ENCODE measurements at places on chromosomes 12 and 14.

DNA sequence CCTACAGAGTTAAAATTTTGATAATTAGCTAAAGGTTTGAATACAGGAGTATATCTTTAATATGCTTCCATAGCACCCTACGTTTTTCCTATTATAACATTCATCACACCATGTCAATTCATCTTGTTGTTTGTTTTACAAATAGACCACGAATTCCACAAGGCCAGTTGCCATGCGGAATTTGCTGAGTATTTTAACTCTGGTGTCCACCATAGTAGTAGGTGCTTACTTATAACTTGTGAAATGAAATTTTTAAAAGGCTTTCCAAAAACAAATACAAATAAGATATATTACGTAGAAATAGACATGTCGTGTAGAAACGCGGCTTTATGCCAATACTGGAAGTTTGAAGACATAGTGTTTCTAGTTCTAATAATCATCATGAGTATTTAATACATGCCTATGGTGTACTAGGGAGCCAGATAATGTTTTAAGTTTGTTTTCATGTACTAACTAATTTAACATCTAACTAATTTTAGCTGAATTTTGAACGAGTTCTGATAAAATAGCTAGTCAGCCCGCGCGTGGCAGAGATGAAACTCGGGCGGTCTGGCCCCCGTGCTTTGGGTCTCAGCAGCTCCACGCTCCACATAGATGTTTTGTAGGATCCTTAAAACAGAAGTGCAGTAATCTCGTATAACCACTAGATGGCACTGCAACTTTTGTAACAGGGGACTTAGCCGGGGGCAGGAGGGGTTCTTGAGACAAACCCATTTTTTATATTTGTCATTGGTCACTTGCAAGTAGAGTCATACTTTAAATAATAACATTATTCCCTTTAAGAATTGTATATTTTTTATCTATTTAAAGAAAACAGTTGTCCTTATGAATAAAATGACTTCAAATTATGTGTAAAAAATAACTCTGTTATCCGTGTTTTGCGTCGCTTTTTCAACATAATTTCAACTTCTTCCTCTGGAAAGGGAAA is 10.2 kb downstream of the CD69 start:
- no peak for DNase-seq

DNA sequence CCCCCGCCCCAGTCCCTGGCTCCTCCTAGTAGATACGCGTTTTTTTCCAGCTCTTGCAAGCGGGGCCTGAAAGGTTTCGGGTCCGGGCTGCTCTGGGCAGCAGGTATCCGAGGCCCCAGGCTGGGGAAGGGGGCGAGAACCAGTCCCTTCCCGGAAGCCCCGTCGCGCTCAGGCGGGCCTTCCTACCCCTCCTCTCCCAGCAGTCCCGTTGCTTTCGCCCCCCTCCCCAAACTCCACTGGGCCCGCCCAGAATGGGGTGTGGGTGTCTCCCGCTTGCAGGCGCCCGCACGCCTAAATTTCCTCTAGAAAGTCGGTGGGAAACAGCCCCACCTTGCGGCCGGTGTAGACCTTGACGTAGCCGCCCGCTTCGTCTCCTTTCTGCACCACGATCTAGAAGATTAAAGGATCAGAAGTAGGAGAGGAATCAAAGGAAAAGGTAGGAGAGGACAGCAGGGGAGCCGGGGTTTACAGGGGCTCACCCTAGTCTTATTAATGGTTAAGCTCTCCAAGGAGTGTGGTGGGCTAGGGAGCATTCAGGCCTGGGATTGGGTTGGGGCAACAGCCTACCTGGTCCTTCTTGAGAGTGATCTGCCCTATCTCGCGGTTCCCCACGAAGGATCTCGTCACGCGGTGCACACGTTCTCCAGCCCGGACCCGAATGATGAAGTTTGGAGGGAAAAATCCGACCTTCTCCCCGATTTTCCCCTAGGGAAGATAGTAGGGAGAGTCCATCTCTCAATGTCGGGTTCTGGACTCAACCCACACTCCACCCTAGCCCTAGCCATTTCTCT is 7.3 kb downstream of the STAC3 start:
- DNase-seq = peak; percentile 56

DNA sequence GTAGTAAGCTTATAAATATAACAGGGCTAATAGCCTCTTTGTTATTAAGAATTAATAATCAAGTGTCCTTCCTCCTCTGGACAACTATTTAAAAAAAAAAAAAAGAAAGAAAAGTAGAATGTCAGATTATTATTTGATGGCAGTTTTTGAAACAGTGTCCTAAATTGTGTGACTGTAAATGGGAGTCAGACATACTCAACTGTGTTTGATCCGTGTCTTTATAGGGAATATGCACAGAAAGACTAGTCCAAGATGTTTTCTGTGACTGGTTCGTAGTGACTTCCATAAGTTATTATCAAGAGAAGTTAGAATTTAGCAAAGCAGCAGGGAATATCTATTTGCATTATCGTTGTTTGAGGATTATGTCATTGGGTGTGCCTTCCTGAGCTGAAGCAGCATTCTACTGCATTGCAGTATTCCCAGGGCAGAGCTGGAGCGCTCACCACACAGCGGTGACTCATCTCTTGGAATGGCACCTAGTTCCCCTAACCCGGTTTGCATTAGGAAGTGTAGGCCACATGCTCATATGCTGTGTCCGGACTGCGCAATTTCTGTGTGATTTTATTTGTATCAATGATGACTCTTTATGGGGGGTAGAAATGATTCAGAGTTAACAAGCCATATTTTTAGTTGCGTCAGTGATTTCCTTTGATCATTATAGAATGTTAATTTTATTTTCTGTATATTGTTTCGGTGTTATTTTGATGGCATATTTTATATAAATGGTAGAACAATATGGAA is 7.9 kb downstream of the DYNC1H1 start:
- peak; percentile 71 for DNase-seq

DNA sequence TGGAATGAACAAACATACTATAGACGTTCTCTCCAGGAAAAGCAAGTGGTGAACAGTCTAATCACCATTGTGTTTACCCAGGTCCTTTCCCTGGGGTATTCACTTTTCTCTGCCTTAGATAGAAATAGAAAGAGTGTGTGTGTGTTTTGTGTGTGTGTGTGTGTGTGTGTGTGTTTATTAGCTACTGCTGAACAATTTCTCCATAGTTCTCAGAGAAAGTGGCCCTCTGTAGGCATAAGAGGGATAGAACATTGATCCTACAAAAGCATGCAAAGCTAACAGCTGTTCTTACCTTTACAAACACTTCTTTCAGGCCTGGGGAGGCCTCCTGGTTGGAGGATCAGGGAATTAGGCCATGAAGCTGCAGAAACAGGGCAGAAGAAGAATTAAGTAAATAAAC is 665.7 kb upstream of the TBX3 start:
- no peak for DNase-seq

- DNase-seq = no peak
Observed at GRCh38 chr12:131415781-131416180, 295.1 kb upstream of the SFSWAP start.

- DNase-seq = no peak
Observed at GRCh38 chr12:26845057-26845666, 12.2 kb upstream of the ITPR2 start.

DNA sequence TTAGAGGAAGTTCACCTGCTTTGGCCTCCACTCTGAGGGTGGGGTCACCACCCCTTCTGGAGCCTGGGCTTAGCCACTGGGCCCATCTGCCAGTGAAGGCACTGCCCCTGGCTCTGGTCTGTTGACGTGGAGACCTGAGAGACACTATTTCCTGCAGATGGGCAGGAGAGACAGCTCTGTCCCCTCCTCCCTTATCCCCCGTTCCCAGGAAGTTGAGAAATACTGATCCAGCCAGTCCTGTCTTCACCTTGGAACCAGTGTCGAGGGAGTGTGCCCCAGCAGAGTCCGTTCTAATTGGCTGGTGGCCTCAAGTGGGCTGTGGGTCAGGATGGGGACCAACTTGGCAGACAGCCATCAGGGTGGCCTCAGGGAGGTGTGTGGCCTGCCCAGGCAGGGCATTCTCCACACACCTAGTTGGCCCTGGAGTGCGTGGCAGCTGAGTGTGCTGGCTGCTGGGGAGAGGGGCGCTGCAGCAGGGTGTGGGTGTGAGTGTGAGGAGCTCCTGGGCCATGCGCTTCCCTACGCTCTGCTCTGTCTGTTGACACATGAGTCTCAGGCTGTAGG is 25.4 kb downstream of the CLSTN3 start:
- no peak for DNase-seq

DNA sequence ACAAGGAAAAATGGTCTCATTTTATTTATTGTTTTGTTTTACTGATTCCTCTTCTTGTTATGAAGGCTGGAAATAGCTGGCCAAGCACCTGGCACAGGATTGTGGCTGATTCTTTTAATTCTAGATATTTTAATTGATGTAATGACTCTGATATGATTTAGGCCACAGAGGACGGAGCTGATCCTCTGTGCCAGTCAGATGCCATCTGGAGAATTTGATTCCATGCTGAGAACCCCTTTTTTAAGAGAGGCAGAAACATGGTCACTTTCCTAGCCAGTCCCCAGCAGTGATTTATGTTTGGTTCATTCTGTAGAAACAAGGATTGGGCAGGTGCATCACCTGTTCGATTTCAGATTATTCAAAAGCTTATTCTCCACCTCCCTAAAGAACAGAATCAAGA is 77.6 kb downstream of the STAB2 start:
- DNase-seq = no peak

GRCh38 chr14:75213172-75213571 is 36.8 kb upstream of the TMED10 start:
- DNase-seq = no peak

- DNase-seq = no peak
Observed at GRCh38 chr14:52563120-52563519, 10.5 kb downstream of the GPR137C start.

DNA sequence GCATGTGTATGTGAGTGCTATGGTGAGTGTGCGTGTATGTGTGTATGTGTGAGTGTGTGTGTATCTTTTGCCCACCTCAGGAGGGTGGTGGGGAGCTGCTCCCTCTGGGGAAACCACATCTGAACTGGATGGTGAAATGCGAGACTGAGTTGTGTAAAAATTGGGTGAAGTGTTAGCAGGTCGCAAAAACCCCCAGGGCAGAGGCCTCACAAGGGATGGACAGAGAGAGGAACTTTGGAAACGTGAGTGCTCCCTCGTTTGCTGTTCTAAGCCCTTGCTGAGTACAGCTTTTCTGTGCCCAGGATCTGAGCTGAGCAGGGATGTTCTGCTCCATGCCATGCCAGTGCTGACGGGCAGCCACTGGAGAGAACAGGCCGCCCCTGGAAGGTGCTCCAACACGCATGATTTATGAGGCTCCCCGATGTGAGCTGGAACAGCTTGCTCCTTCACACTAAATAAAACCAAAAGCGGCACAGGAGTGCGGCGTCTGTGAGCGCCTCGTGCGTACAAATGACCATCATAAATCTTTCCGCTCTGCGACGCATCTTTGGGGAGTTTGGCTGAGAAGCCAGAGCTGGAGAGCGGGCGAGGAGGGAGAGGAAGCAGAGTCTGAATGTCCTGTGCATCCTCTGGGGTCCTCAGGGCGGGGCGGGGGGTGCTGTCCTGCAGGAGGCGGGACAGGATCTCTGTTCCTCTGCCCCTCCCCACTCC is 14.1 kb upstream of the GALNT9 start:
- DNase-seq = no peak

- no peak for DNase-seq
Observed at GRCh38 chr12:20631711-20632110, 63.4 kb upstream of the SLCO1C1 start.

- DNase-seq = no peak
Observed at GRCh38 chr14:77763316-77763715, 2.4 kb upstream of the SNW1 start.

DNA sequence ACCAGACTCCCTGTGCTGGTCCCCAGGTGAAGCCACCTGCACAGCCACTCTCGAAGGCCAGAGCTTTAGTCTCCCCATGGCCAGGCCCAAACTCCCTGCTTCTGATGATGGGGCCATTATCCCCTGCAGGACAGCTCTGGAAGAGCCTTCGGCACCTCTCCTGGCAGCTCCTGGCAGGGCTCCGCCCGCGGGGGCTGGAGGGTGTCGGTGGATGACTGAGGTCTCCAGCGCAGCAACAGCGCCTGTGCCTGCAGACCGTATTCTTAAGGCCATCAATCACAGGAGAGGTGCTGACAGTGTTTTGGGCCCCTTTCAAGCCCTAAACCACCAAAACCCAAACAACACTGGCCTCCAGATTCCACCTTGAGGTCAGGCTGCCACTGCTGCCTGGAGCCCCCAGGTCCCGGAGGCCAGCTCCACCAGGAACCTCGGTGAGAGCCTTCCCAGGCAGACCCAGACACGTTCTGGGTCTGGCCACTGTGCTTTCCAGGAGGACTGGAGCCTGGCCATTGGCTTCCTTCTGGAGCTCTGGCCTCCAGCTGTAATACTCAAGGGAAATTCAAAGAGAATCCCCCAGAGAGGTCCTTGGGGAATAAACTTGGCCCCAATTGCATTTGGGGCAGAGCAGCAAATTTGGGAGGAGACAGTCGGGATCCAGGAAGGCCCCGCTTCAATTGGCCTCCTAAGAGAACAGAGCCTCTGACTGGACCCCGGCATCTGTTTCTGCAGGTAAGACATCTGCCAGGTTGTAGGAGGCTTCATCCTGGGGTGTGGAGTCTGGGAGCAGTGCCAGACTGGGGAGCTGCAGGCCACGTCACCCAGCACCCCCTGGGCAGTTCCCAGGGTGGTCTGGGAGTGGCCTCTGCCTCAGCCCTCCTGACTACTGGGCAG is 210.6 kb upstream of the RTL1 start:
- no peak for DNase-seq

GRCh38 chr12:68632486-68632885 is 21.8 kb downstream of the RAP1B start:
- DNase-seq = no peak

DNA sequence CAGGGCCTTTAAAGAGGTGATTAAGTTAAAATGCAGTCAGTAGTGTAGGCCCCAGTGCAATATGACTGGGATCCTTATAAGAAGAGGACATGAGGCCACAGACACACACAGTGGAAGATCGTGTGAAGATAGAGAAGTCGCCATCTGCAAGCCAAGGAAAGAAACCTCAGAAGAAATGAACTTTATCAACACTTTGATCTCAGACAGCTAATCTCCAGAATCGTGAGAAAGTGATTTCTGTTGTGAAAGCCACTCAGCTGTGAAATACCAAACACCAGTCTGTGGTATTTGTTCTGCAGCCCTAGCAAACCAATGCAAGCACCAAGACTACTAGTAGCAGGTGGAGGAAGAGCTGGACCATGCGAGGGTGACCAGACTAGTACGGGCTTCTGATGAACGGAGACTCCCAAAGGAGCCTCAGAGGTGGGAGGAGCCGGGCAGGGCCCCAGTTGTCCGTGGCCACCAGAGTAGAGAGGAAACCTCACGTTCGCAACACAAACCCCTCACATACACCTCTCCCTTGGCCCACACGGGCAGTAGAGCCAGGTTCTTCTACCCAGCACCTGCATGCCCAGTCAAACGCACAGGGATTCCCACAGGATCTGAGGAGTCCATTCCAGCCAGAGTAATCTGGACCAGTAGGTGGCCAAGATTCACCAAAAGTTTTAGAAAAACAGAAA is 243.0 kb downstream of the TTC8 start:
- DNase-seq = no peak

DNA sequence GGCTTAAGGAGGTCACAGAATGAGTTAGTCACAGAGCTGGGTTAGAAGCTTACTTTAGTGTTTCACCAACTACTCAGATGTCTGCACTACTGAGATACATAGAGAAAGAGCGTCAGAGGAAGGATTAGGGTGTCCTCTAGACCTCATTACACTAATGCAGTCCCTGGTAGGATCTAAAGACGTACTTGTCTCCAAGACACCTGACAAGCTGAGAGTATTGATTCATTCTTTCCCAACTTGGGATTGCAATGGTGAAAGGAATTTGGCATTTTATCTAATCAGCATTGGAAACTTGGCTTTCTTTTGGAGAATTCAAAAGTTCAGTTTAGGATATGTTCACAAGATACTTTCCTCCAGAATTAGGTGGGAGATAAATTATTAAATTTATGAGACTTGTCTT is 402.1 kb downstream of the ZFP36L1 start:
- DNase-seq = no peak

- no peak for DNase-seq
Observed at GRCh38 chr14:44530475-44530874, 23.4 kb upstream of the FSCB start.
